ENCODE measurements at places on chromosomes 5 and 9.

GRCh38 chr9:136835932-136836904 lies 6.1 kb upstream of the AJM1 start:
- no peak for DNase-seq

DNA sequence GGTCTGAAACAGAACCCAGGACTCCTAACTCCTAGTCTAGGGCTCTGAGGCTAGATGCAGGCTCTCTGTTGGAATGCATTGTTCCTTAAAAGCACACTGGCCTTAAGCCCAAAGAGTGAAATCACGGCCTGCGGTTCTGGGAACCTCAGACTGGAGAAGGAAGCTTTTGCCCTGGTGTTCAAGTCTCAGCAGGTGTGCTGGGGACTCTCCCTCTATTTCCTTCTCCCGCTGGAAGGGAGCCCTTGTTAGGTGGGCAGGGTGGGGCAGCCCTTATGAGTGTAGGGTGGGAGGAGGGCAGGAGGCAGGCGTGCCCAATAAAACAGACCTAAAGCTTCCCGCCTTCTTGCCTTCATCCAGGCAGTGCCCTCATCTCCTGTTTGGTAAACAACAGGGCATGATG lies 1.8 kb upstream of the PPARGC1B start:
- DNase-seq: no peak

DNA sequence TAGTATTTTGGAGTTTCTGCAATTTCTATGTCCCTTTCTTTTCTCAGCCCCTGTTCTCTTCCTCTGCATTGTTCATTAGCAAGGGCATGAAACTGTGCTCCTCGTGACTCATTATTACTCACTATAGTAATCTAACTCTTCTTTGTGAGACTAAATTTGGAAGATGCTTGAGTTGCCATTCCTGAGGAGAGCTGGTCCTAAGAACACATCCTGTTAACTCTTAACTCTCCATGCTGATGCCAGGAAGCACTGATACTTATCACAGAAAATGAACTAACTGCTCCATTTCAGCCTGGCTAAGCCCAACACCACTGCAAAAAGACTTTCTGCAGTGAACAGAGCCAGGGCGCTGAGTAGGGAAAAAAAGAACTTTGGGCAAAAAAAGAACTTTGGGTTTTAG lies 10.6 kb upstream of the CSNK1A1 start:
- DNase-seq: peak; percentile 97

- DNase-seq: peak; percentile 39
These were observed 23.2 kb downstream of the FGD3 start for GRCh38 chr9:92970467-92970923.
